ENCODE measurements at places on chromosomes 2 and 18. TPM values are rescaled to one million over a fixed set of nuclear protein-coding genes. Genes with fewer than 3 reads are reported as not detected.

The DSEL gene
- total RNA-seq: 6.8 TPM

The C1QL2 gene
- not detected for total RNA-seq

The DSG1 gene
- total RNA-seq: 4.2 TPM

- no peaks in the 10 kb centered on the region for H3K4me1 ChIP-seq
- no peak overlapping the region for H3K4me3 ChIP-seq
- no peaks in the 10 kb centered on the region for H3K36me3 ChIP-seq
- no peak for DNase-seq
Measured at GRCh38 chr2:191869178-191869577, 22.3 kb upstream of the CAVIN2 start.

DNA sequence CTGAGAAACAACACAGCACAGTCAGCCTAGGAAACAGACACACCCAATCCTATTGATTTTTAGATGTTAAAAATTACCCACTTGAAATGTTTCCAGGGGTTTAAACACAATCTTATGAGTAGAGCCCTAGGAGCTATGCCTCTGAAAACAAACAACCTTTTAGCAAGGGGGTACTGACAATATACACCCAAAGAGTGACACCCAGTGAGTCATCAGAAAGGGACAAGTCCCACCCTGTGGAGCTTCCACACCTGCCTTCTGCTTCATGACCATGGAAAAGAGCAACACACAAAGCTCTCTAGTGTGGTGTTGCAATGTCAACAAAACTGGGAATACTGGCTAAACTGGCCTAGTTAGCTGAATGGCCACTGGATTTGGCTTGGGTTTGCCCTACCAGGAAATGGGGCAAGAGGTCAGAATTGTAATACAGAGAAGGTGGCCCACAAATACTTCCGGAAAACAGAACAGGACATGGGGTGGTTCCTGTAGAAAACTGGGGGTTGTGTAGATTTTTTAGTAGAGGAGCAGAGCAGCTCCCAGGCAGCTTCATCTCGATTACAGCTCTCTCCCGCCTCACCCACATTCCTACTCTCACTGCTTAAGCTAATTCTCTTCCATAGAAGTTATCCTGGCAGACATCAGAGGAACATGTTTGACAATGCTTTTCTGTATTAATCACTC lies 98.2 kb downstream of the GAREM1 start:
- DNase-seq: no peak
- H3K27me3 ChIP-seq: no peaks in the 10 kb centered on the region
- peak overlapping the region; percentile 63 for H3K27ac ChIP-seq
- H3K4me1 ChIP-seq: peaks cover 43% of the 10 kb centered on the region
- no peaks in the 10 kb centered on the region for H3K36me3 ChIP-seq
- H3K4me3 ChIP-seq: no peak overlapping the region

- no peak for DNase-seq
- H3K27me3 ChIP-seq: no peaks in the 10 kb centered on the region
- no peaks in the 10 kb centered on the region for H3K36me3 ChIP-seq
- H3K4me1 ChIP-seq: peaks cover 17% of the 10 kb centered on the region
- H3K4me3 ChIP-seq: no peak overlapping the region
Measured at GRCh38 chr2:159907909-159908308, 109.9 kb upstream of the CD302 start.

- no peak overlapping the region for H3K27ac ChIP-seq
- no peaks in the 10 kb centered on the region for H3K27me3 ChIP-seq
- peak; percentile 36 for DNase-seq
- H3K4me3 ChIP-seq: no peak overlapping the region
- H3K4me1 ChIP-seq: no peaks in the 10 kb centered on the region
- H3K36me3 ChIP-seq: no peaks in the 10 kb centered on the region
Measured at GRCh38 chr2:127118038-127118437, 11.1 kb upstream of the BIN1 start.

- H3K36me3 ChIP-seq: no peaks in the 10 kb centered on the region
- no peak overlapping the region for H3K4me3 ChIP-seq
- H3K27ac ChIP-seq: no peak overlapping the region
- no peaks in the 10 kb centered on the region for H3K27me3 ChIP-seq
- no peaks in the 10 kb centered on the region for H3K4me1 ChIP-seq
Measured at GRCh38 chr2:26068602-26069298, 34.9 kb downstream of the RAB10 start.

DNA sequence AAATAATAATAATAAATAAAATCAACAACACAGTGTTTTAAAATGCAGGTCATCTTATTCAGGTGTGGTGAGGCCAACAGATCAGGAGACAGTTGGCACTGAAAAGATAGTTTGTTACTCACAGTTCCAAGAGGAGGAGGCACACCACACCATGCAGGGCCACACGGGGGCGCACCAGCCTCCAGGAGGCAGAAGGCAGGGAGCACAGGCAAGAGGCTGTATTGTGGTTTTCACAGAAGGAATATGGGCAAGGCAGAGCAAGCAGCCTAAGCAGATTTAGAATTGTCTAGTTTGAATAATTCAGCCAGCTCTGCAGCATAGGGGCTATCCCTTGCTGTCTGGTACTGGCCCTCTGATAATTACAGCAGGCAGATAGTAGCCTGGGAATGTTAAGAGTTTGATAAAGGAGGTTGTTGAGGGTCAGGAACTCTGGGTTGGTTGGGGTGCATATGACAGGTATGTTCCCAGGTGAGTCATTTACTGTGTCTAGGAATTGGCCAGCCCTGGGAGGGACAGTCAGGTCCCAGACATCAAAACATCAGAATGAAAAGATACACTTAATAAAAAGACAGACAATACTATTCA lies 31.3 kb downstream of the KIAA2012 start:
- H3K27ac ChIP-seq: no peak overlapping the region
- no peak overlapping the region for H3K4me3 ChIP-seq
- H3K27me3 ChIP-seq: no peaks in the 10 kb centered on the region
- H3K36me3 ChIP-seq: no peaks in the 10 kb centered on the region
- DNase-seq: no peak

GRCh38 chr2:239189711-239190131 lies 211.1 kb downstream of the HDAC4 start:
- no peak overlapping the region for H3K4me3 ChIP-seq
- DNase-seq: no peak
- H3K27ac ChIP-seq: no peak overlapping the region
- H3K36me3 ChIP-seq: peaks cover 29% of the 10 kb centered on the region
- no peaks in the 10 kb centered on the region for H3K4me1 ChIP-seq
